ENCODE measurements at places on chromosomes 11 and 22. TPM values are rescaled to one million over a fixed set of nuclear protein-coding genes. Genes with fewer than 3 reads are reported as not detected.

The ADORA2A gene
- total RNA-seq = 0.16 TPM

The ABCC8 gene
- not detected for total RNA-seq

The TEX12 gene
- total RNA-seq = not detected

The LRRN4CL gene
- 2.3 TPM for total RNA-seq

The TMEM86A gene
- total RNA-seq = 0.05 TPM

The KCNA4 gene
- not detected for total RNA-seq
